Left colon (tissue), 2 donors: ENCODE measurements at places on chromosomes 1 and 21. TPM values are rescaled to one million over a fixed set of nuclear protein-coding genes. Genes with fewer than 3 reads are reported as not detected.

GRCh38 chr21:43361493-43362296 lies 65.2 kb downstream of the SIK1 start:
- peak; percentile 48 for DNase-seq

DNA sequence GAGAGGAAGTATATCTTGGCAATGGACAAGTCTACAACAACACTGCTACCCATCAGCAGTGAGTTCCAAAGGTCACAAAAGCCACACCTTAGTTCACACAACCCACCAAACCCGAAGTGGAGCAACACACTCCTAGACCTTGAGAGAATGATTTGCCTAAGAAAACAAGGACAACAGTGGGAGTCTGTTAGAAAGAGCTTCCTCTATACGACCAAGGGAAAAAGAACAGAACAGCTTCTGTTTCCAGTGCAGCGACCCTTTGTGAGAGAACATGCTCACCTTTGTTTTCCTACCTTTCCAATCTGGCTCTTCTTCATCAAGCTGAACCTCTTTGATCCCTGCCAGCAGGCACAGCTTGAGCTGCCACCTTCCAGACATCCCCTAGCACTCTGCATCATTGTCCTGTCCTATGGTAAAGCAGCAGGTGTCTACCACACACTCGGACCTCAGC lies 56.7 kb upstream of the PALMD start:
- peak; percentile 36 for DNase-seq

- no peak for DNase-seq
Measured at GRCh38 chr1:25700144-25700523, 83.5 kb downstream of the MAN1C1 start.

- no peak for DNase-seq
Measured at GRCh38 chr1:162988869-162989268, 80.3 kb upstream of the RGS4 start.

GRCh38 chr21:17476006-17476405 lies 36.8 kb upstream of the CXADR start:
- DNase-seq: no peak

DNA sequence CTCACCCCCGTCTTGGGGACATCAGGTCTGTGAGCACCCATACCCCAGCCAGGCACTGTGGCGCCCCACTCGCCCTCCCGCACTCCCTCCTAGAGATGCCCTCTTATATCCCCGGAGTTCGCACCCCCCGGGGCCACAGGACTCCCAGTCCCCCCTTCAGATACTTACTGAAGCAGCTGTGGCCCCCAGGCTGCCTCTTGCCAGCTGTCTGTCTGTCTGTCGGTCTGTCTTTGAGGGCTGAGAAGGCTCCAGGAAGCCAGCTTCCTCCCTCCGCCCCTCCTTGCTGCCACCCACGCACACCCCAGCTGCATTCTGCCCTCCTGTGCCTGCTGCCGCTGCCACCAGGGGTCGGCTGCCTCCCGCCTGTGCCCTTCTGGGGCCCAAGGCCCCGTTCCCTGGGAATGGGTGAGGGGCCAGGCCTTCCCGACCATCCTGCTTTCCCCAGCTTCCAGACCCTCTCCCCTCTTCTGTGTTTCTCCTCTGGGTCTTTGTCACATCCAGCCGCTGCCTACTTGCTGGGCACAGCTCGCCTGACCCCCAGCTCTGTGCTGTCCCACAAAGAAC lies at the start of gene PTPN7:
Gene PTPN7 (minus strand): TSS at position 226 of the 564 bp plus-strand sequence. CDS start 1,200 bp downstream, outside the sequence.
- peak; percentile 70 for DNase-seq

DNA sequence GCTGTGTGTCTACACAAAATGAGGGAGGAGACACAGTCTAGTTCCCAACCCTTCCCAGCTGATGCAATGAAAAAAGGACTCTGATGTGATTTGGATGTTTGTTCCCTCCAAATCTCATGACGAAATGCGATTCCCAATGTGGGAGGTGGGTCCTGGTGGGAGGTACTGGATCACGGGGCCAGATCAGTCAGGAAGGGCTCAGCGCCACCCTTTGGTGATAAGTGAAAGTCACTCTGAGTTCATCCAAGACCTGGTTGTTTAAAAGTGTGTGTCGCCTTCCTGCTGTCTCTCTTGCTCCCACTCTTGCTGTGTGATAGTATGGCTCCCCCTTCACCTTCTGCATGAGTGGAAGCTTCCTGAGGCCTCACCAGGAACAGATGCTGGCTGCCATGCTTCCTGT lies 63.2 kb downstream of the GNG4 start:
- DNase-seq: no peak

- no peak for DNase-seq
Measured at GRCh38 chr1:31828341-31828740, 12.5 kb upstream of the SPOCD1 start.

- DNase-seq: no peak
Measured at GRCh38 chr1:162458236-162458635, 39.4 kb upstream of the UHMK1 start.

GRCh38 chr1:54543729-54544496 lies 4.1 kb upstream of the ACOT11 start:
- no peak for DNase-seq

DNA sequence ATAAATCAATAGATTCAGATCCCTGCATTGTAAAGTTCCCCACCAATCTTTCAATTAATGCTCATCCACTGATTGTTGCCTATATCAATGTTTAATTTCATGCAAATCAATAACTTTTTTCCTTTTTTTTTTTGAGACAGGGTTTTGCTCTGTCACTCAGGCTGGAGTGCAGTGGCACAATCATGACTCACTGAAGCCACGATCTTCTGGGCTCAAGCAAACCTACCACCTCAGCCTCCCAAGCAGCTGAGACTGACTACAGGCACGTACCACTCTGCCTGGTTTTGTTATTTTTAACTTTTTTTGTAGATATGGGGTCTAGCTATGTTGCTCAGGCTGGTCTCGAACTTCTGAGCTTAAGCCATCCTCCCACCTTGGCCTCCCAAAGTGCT lies 25.7 kb downstream of the DIO1 start:
- DNase-seq: no peak

GRCh38 chr1:5821540-5822176 lies 170.6 kb downstream of the NPHP4 start:
- DNase-seq: no peak

DNA sequence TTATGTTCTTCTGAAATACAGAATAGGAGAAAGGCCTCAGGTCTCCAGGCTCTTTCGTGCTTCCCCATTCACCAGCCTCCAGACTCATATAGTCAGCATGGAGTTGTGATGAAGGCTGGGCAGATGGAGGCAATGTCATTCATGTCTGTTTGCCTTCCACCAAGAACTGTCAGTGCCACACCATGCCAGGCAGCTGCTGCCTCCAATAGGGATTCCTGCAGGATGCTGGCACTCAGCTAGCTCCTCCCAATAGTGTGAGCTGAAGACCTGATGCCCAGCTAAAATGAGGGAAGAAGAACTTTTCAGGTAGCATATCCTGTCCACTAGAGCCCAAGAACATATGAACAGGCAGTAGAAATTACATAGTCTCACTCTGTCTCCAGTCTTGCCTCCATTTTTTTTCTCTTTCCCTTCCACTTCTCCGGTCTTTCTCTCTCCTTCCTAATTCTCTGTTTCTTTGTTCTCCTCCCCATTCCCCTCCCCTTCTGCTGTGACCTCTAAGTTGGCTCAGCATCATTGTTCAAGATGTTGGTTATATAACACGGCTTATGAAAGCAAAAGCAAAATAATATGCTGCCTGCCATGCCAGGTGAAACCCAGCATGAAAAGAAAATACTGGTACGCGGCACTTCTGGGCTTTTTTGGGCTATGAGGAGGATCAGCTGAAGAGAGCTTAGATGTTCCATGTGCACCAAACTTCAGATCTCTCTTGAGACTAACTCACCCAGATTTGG lies 17.3 kb downstream of the GLUL start:
- DNase-seq: no peak

DNA sequence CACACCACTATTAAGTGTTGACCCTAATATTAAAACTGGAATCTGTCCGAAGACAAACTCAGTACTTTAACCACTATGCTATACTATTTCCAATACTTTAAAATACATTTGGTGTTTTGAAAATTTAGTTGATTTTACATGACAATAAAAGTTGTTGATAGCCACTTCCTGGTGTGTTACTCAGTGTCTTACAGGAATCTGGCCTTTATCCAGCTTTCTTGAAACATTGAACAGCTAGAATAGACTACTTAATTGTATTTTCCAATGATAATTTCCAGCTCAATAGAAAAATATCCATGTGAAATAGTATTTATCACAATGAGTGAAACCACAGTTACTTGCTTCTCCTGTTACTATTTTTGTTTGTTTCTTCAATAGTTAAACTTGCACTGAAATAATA lies 369.6 kb upstream of the ADGRL4 start:
- no peak for DNase-seq

- no peak for DNase-seq
Measured at GRCh38 chr1:161791904-161792655, 26.0 kb downstream of the ATF6 start.

Gene MPZ
- 1.3 TPM for total RNA-seq

Gene KNCN
- not detected for total RNA-seq

Gene NAV1
- 25.1 TPM for total RNA-seq

Gene HSD3B2
- total RNA-seq: 3.2 TPM

Gene UBE4B
- 32.3 TPM for total RNA-seq

Gene DSCAM
- not detected for total RNA-seq
